ENCODE measurements at places on chromosomes 2 and 18.

GRCh38 chr18:78971511-78972245 lies 7.9 kb upstream of the SALL3 start:
- DNase-seq = no peak

- no peak for DNase-seq
Measured at GRCh38 chr2:144832048-144832447, 312.1 kb upstream of the ZEB2 start.

GRCh38 chr2:203808046-203808750 lies 59.4 kb upstream of the CTLA4 start:
- DNase-seq = no peak

GRCh38 chr2:58291726-58292438 lies 50.8 kb upstream of the FANCL start:
- DNase-seq = no peak

GRCh38 chr2:160674146-160674750 lies 180.6 kb upstream of the RBMS1 start:
- no peak for DNase-seq

- no peak for DNase-seq
Measured at GRCh38 chr18:26468931-26469340, 79.4 kb downstream of the KCTD1 start.

DNA sequence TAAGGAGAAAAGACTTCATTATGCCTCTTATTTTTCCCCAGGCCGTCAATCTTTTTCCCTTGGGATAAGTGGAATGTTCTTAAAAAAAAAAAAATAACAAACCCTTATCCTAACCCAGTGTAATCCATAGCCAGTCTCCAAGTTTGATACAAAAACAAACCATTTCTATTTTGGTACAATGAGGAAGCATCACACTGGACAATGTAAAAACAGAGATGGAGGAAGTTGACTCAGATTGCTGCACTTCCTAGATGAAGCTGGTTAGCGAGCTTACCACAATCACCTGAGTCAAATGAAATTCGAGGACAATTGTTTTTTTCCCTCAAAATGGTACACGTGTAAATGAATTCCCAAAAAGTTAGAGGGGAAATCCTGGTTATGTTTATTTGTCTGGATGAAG lies 259.7 kb downstream of the TCF4 start:
- no peak for DNase-seq

GRCh38 chr2:200406379-200406778 lies 99.9 kb downstream of the SPATS2L start:
- no peak for DNase-seq

DNA sequence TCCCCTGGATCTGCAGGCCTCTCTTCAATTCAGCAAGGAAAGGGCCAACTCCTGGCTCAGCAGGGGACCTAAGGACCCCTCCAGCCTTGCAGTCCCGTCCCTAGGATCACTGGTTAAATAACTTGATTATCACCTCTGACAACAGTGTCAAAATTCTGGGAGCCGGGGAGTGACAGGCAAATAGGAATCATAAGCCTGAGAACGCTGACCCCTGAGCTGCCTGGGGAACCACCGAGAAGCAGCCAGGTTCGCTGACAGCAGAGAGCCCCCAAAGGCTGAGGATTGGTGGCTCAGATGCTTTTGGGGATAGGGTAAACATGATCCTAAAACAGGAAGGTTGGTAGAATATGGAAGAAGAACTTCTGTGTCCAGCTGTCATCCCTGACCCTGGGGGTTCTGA lies 17.5 kb upstream of the TNS1 start:
- DNase-seq = no peak

DNA sequence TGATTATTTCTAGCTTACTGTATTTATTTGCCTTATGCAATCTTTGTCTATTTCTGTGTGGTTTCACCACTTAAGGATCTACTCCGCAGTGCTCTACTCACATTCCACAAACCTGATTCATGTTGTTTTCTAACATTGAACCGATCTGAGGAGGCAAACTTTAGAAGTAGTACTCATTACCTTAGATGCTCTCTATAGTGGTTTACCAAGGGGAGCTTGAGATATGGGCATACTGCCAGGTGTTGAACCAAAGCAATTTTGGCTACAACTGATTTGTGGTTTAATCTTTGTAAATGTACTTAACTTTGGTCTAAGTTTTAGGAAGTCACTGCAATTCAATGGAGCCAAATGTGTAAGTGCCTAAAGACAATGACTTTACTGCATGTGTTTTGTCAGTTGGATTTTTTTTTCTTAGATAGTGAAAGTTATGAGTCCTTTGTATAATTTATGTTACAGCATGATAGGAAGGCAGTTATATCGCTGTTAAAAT lies 50.1 kb downstream of the MAP2 start:
- DNase-seq = no peak

GRCh38 chr2:109516445-109517117 lies 97.2 kb downstream of the SEPTIN10 start:
- no peak for DNase-seq

DNA sequence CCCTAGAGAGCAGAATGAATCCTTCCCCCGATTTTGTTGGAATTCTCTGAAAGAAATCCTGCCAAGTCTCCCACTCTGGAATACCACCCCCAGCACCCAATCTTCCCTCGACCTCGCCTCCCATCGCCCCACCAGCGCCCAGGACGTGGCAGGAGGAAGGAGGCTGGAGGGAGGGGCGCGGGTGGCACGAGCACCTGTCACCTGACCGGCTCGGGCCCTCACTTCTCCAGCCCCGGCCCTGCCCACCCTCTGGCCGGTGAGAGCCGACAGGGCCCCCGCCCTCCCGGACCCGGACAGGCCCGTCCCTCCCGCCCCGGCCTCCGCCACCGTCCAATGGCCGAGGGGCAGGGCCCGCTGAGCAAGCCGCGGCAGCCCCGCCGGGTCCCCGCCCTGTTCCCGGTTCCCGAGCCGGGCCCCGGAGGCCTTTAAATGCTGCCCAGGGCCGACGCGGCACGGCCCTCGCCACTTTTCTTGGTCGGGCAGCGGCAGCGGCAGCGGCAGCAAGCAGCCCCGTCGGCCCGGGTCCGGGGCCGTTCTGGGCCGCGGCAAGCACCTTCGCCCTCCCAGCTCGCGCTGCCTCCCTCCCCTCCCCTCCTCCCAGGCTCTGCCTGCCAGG lies at the start of gene LGALSL:
Gene LGALSL, plus strand, starts transcription at position 393 of the 616 bp plus-strand sequence. CDS start 384 bp downstream, outside the sequence.
- DNase-seq = peak; percentile 65

DNA sequence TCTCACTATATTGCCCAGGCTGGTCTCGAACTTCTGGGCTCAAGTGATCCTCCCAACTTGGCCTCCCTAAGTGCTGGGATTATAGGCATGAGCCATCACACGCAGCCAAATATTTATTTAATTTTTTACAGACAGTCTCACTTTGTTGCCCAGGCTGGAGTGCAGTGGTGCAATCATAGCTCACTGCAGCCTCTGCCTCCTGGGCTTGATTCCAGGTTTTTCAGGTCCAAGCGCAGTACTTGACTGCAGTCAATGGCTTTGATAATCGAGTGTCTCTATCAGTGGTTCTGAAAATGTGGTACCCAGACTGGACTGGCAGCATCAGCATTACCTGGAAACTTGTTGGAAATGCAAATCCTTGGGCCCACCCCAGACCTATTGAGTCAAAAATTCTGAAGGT lies 63.1 kb downstream of the PLB1 start:
- no peak for DNase-seq

- DNase-seq = no peak
Measured at GRCh38 chr2:126722546-126722945, 66.6 kb downstream of the GYPC start.

- DNase-seq = no peak
Measured at GRCh38 chr18:26227051-26227670, 916 bp downstream of the TAF4B start.

DNA sequence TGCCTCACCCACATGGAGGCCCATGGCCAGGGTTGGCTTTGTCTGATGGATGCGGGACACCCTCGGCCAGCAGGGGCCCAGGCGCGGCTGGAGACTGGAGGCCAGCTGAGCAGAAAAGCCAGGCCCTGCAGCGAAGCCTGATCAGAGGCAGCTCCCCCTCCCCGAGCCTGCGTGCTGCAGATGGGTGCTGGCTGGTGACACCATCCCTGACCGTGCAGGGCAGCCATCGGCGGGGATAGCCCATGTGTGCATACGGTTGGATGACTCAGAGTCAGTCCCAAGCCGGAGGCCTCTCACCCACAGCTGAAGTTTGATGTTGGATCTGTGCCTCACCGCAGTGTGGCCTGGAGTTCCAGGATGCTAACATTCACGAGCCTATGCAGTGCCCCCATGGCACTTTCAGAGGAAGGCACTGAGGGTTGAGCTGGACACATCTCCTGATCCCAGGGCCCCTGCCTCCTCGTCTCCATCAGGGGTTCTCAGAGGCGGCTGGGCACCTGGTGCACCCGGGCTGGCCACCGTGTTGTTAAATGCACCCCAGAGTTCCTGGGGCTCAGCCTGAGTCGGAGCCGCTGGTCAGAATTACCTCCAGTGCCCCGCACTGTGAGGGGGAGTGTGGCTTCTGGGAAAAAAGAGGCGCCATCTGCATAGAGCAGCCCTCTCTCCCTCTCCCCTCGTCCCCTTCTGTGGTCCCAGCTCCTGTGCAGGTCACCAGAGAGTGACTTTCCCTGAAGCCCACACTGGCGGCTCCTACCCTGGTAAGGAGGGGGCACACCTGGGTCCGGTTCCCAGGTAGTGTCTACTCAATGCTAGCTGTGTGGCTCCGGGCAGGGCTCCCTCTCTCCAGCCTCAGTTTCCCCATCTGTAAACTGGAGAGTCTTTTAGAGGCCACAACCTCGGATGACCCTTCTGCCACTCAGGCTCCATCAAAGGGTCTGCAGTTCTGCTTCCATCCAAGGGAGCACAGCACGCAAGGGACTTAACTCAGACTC lies 19.4 kb upstream of the KIF1A start:
- DNase-seq = no peak

DNA sequence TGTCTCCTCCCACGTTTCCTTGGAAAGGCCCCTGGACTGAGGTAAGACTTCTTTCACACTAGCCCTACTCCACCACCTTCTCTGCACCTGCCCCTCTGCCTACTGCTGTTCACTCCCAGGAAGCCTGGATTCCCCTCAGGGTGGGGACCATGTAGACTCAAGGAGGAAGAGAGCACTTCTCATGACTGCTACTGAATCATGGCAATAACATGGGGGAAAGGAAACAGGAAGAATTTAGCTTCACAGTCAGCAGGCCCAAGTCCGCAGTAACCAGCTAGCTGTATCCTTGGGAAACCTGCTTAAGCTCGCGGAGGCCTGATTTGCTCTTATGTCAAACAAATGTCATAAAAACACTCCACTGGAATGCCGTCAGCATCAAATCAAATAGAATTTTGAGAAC lies 126.2 kb upstream of the CAPN13 start:
- no peak for DNase-seq

DNA sequence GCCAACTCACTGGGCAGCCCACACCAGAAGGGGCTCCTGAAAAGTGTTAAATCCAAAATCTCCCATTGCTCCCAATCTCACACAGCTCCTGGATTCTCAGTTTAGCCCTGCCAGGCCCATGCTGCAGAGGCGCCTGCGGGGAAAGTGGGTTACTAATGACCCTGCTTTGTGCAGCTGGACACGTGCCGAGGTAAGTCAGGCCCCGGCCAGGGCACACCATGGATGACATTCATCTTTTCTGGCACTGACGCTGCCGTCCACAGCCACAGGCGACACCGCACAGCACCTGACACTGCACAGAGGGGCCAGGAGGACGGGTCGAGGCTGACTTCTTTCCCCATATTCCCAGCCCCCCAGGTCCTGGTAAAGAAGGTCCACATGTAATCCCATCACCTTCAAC lies 193.5 kb downstream of the EIPR1 start:
- DNase-seq = no peak

GRCh38 chr2:18432999-18433398 lies 127.5 kb downstream of the RDH14 start:
- DNase-seq = no peak

DNA sequence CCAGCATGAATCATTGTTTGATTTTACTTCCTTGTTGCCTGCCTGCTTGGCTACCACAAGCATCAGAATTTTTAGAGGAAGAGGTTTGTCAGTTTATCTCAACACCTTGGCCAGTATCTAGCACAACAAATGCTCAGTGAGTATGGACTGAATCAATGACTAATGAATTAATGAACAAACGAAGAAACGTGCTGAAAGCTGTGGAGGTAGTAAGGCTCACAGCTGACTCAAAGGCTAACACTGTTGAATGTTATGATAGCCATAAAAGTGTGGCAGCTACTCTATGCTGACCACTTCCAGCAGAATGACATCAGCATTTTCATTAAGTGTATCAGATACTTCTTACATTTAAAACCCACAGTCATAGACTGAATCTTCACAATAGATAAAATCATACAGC lies 543.4 kb downstream of the IRS1 start:
- DNase-seq = no peak

GRCh38 chr2:181393472-181393871 lies 63.7 kb upstream of the ITGA4 start:
- DNase-seq = no peak

DNA sequence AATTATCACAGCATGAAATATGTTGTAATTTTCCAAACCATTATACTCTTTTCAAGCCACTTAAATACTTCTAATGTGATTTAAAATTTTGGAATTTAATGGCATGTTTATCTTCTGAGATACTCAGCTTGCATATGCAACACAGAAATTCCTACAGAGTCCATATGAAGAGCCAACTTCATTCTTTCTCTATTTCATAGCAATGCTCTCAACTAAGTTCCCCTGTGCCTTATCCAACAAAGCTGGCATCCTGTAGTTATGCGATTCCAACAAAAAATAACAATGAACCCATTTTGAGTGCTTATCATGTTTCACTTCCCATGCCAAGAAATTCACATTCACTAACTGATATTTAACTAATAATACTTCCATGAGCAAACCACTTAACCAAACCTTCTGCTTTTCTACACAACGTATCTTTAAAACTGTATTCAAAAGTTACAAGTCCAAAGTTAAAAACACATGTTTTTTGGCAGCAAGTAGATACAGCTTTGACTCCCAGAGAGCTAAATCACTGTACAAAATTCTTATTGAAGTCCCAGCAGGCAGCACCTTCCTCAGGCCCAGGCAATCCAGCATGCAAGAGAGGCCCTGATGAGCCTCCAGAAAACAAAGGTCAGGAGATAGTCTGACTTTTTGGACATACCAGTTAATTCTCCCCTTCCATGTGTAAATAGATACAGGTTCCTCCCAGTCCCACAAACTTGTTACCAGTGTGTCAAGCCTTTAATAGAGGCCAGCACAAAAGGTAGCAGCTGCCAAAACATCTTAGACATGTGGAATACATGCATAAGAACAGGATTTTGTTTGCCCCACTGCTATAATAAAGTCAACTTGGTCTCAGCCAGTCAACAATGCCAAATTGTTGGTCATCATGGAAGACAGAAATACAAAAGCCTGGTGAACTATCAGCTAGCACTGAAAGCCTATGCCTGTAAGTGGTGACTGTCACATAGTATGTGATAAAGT lies 113.1 kb upstream of the WDR75 start:
- DNase-seq = no peak

- DNase-seq = no peak
Measured at GRCh38 chr2:216776066-216776850, 80.9 kb upstream of the IGFBP5 start.

DNA sequence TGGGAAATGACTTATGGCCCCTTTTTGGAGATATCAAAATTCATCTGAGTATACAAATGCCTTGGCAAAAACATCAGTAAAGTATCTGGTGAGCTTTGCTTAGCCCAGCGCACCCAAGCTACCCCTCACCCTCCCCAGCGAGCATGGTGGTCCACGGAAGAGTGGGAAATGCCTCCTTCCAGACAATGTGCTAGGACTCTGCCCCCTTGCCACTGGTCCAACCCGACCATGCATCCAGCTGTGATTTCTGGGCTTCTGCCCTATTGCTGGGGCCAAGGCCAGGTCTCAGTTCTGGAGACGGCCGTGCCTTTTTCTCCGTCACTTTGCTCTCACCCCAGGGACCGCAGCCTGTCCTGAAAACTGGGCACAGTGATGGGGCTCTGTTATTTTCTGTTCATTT lies 31.8 kb upstream of the CCL20 start:
- no peak for DNase-seq
